ENCODE measurements at places on chromosomes 5 and 9.

GRCh38 chr5:108084105-108084504 is 297.8 kb downstream of the FBXL17 start:
- DNase-seq: no peak

DNA sequence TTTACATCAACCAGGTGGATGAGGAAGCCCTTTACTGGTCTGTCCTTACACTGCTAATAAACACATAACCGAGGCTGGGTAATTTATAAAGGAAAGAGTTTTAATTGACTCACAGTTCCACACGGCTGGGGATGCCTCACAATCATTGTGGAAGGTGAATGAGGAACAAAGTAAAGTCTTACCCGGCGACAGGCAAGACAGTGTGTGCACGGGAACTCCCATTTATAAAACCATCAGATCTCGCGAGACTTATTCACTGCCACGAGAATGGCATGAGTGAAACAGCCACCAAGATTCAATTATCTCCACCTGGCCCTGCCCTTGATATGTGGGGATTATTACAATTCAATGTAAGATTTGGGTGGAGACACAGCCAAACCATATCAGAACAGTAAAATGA is 67.3 kb upstream of the GRAMD2B start:
- no peak for DNase-seq

DNA sequence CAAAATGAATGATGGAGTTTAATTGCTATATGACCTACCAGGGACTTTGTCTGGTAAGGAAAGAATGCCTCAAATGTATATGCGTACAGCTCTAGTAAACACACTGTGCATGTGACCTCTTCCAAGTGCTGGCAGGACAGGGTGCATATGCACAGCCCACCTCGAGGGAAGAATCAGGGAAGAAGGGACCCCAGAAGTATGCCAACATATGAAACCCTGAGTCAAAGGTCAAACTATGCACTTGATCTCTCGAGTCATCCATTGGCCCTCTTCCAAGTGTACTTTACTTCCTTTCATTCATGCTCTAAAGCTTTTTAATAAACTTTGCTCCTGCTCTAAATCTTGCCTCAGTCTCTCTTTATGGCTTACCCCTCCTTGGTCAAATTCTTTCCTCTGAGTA is 804.6 kb upstream of the COX7C start:
- no peak for DNase-seq

DNA sequence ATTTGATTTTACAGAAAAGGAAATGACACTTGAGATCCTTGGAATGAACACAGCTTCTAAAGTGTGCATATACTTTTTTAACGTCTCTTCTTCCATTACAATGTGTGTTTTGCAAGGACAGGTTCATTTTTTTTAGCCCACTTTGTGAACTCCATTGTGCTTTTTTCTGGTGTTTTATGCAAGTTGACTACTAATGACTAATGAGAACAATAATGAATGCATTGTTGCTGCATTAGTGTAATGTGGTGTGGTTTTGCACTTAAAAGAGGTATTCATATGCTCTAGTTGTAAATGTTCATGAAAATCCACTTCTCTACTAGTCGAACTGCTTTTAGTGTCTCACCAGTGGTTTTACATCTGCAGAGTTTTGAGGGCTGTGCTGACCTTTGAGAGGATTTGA is 93.6 kb downstream of the UHRF2 start:
- no peak for DNase-seq

DNA sequence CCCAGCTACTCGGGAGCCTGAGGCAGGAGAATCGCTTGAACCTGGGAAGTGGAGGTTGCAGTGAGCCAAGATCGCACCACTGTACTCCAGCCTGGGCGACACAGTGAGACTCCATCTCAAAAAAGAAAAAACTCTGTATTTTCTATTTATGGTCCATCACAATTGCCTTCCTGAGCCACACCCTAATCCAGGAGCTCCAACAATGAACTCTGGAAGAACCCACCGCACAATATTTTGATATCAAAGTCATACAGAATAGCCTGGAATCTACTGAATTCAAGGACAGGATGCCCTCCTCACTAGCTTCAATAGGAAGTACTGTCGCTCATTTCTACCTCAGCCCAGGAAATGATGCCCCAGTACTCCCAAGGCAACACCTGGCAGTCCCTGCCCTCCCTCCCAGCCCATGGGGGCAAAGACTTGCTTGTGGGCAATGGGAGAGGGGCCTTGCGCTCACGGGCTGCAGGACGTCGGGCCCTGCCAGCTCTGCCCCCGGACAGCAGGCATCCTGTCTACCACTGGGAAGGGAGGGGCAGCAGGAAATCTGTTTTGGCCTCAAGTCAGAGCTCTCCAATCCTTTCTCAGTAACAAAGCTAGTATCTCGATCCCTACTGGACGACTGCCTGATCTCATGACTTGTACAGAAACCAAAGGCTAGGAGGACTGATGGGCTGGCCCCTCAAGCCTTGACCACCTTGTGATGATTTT is 19.7 kb downstream of the UBAC1 start:
- DNase-seq: no peak

GRCh38 chr9:137087409-137087925 is 682 bp downstream of the MAN1B1 start:
- no peak for DNase-seq

DNA sequence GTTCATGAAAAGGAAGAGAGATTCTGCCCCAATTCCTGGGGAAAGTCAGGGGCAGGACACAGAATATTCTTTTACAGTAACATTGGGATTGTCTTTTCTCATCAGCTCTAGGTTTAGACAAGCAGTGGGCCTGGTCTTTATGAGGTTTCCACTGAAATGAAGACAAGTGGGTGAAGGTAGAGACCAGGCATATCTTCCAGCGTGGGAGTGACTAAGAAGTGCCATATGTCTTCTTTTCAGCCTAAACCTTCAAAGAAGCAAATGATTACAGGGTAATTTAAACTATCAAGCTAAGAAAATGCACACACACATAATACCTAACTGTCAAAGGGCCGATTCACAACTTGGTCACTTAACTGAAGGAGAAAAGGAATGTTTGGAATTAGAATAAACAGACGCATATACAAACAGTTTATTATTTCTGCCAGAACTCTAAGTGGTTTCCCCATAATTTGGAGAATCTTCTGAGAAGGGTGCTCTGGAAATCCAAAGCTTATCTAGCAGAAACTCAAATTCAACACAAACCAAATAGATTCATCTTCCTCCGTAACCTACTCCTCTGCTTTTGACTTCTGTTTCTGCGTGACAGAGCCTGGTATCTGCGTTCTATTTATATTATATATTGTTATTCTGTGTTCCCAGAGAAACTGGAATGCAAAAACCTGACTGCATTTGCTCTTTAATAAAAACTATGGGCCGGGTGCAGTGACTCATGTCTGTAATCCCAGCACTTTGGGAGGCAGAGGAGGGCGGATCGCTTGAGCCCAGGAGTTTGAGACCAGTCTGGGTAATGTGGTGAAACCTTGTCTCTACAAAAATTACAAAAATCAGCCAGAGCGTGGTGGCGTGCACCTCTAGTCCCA is 22.0 kb upstream of the TEK start:
- no peak for DNase-seq

GRCh38 chr5:176676361-176676824 is 29.1 kb downstream of the TSPAN17 start:
- no peak for DNase-seq

DNA sequence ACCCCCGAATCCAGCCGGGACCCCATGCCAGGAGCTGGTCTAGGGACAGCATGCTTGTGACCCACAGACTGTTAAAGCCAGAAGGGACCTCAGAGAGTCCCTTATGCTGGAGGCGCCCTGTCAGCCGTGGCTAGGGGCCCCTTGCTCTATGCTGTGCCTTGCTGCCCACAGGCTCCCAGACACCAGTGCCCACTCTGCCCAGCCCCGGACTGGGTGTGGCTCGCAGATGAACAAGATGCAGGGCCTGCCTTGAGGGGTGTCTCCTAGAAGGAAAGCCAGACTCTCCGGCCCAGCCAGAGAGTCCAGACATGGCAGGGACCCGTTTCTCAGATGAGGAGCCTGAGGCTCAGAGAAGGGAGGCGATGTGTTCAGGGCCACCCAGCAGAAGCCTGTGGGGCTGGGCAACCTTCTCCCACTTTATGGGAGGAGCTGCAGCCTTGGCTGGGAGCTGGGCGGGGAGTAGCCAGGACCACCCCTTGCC is 85.7 kb downstream of the LMX1B start:
- DNase-seq: no peak

DNA sequence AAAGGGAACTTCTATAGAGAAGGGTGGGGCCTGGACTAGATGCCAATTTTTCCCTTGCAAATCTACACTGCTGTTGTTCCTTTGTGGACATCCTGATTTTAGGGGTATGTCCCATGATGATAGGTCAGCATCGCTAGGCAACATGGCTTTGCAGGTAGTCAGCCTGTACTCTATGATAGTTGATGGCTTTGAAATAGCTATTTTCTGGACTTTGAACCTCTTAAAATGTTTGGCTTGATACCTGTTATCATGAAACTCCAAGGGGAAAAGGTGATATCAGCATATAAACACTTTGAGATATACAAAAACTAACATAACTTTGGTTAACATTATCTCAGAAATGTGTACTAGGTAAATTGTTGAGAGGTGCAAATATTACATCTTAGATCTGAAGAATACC is 533.2 kb downstream of the CTNND2 start:
- no peak for DNase-seq

DNA sequence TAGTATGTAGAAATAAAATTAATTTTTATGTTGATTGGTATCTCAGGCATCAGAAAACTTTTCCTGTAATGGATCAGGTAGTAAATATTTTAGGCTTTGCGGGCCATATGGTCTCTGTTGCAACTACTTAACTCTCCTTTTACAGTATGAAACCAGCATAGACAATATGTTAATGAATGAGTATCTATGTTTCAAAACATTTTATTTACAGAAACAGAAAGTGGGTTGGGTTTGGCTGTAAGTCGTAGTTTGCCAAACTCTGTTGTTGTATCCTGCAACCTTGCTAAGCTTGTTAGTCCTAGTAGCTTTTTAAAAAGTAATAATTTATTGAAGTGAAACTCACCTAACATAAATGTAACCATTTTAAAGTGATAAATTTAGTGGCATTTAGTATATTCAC is 132.1 kb downstream of the NR3C1 start:
- no peak for DNase-seq

GRCh38 chr5:109792613-109793012 is 102.9 kb downstream of the MAN2A1 start:
- DNase-seq: no peak

- DNase-seq: no peak
Measured at GRCh38 chr5:116492016-116492623, 82.5 kb downstream of the SEMA6A start.

All from stimulated activated CD4-positive, alpha-beta T cell treated with anti-CD3 and anti-CD28 coated beads, Interleukin-1b, Interleukin-23, amount 100 ng/mL, for 24 hours (primary cell).